COLO829 (cell line): ENCODE measurements at places on chromosomes 7 and 10.

DNA sequence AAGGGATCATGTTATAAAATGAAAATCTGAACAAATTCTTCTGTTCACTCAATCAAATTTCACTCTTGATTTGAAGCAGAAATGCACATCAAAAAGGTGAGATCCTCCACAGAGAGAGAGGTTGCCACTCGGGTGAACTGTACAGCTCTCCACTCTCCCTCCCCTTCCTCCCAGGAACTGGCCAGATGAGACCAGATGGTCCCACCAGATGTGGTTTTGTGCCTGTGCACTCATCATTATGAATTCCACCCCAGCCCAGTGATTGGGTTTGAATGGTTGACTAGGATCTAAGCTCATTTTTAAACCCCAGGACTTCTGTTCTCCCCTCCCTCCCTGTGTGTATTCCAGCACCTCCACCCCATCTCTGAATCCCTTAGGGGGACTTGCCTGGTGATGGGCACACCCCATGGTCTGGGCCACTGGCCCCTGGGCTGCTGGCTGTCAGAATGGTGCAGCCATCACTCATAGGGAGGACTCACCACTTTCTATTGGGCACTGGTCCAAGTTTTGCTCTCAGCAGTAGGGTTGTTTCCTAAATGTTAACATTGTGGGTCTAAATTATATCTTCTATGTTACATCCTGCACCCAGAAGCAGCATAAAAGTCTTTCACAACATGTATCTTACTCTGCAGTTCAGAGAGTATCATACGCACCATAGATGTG lies 393.1 kb downstream of the TNS3 start:
- DNase-seq, result no peak

DNA sequence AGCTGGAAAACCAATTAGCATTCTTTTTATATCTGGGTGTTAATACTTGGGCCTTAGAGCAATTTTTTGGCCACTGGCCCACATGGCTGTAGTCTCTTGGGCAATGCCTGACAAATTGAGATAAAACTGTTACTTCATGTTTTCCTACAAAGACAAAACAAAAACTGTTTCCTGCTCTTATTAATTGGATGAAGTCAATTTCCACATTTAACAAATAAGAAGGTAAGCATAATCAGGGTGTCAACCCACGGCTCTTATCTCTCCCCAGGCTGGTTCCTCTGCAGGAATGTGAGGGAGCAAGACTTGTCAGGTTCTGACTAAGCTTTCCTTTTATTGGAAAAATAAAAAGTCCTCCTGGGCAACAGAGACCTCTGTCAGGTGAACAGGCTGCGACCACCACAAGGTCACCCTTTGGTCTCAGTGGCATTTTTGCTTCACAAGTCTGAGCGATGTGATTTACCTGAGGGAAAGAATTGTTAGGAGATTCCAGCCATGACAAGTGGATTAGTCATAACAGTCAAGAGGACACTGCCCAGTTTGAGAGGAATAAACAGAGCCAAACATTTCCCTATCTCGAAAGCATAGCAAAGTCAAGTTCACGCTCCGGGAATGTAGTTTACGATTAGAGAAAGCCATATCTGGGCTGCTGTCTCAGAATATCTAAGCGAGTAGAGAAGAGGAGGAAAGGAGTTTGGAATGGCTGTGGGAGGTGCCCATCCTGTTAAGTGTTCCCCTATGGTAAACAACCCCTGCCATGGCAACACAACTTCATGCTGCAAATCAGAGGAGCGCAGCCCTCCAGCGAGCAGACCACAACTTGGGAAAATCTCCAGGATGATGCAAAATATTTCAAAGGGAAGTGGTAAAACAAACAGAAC lies 144.4 kb downstream of the TES start:
- peak; percentile 75 for DNase-seq

DNA sequence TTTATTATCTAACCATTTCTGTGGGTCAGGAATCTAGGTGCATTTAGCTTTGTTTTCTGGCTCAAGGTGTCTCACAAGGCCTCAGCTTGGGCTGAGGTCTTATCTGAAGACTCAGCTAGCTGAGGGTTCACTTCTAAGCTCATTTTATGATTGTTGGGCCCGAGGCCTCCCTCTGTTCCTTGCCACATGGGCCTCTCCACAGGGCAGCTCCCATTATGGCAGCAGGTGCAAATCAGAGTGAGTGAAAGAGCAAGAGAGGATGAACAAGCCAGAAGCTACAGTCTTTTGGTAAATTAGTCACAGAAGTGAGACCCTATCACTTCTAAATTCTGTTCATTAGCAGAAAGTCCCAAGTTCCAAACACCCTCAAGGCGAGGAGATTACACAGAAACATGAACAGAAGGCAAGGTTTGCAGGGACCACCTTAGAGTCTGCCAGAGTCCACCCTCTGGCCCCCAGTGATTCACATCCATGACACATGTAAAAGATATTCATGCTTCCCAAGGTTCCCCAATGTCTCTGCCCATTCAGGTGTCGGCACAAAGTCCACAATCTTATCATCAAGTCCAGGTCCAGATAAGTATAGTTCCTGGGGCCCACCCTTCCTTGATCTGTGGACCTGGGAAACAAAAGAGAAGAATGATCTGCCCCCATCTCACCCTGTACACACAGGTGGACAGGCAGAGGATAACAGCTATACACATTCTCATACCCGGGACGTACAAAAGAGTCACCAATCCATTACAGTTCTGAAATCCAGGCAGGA lies 23.7 kb downstream of the FIGNL1 start:
- DNase-seq, result no peak

- no peak for DNase-seq
These were observed 134.7 kb upstream of the TCERG1L start for GRCh38 chr10:131446171-131446570.

- no peak for DNase-seq
These were observed 377 bp upstream of the POLR1F start for GRCh38 chr7:19709249-19709578.

DNA sequence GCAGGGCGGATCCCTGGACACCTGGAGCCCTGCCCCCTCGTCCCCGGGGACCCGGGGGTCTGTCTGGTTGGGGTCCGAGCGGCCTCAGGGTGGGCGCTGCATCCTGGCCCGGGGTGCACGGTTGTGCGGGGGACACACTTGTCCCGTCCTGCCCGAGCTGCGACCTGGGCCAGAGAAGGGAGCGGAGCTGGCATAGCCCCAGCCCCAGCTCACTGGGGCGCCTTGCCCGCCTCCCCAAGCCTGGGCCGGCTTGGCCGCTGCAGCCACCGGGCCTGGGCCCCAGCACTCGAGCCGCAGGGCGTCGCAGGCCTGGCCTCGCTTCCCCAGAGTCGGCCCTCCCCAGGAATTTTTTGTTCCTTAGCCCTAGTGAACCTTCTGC lies 54.5 kb downstream of the GLRX3 start:
- no peak for DNase-seq

DNA sequence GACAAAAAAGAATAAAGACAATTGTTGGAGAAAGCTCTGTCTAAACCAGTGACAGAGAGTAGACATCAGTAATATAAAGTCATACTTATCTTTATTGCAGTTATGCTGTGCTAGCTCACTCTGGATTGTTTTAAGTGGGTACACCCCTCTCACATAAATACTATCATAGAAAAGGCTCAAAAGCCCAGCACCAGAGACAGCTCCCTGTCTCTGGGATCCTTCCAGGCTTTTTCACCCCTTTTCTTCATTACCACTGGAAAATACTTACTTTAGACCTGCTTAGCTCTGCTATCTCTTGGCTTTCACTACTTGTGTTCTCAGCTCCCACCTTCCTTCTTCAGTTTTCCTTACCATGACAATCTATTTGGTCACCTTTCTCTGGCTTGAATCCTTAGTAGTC lies 259.1 kb upstream of the MINDY3 start:
- DNase-seq, result no peak

DNA sequence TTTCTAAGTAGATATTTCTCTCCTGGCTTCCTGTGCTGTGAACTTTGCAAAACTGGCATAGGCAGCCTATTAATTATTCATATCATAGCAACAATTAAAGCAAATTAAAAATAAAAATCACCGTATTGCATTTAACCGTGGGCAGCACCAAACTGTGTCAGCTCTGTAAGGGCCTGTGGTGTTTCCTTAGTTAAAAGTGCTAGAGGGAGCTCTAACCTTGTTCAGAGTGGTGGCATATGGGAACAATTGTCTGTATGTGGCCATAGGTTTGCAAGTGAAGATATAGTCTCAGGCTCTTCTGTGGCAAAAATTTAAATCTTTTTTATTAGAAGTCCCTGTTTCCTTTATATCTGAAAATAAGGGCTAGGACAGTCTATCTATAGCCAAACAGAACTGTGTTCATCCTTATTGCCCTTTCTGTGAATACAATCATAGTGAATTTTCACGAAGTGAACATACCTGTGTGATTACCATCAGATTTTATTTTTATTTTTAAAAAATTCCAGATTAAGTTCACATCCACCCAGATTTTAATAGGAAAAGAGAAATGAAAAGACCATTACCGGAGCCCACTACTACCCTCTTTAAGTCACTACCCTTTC lies 92.6 kb downstream of the POLL start:
- DNase-seq, result no peak

- DNase-seq, result no peak
These were observed 337.9 kb downstream of the FGFR2 start for GRCh38 chr10:121260377-121260776.
